Activated gamma-delta T cell (primary cell): ENCODE measurements at places on chromosomes 3 and 15.

DNA sequence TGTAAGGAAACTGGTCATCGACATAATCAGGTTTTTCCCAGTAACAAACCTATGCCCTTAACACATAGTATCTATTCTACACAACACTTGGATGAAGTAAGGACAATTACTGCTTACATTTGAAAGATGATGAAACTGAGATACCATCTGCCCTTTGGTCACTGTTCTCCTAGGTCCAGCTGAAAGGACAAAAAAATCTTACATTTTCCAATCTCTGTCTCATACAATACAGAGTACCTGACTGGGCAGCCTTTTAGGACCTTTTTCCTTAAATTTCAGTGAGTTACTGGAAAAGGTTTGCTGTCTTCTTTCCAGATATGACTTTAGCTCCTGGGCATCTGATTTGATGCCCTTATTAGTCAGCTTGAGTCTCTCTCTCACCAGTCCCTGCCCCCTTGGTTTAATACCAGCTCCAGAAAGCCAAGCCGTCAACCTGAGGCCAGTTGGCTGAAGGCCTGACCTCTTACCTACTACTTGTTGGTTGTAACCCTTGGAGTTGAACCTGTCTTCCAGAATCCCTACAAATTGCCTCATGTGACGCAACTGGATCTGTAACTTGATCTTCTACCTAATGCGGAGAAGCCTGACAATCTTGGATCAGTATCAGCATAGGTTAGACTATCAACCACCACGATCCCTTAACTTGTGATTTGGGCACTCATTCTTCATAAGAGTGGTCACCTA, 355.3 kb upstream of the ZNF385D start:
- DNase-seq = no peak

GRCh38 chr3:170428095-170428494, 9.4 kb downstream of the CLDN11 start:
- DNase-seq = no peak

GRCh38 chr3:129238945-129239705, 10.3 kb upstream of the COPG1 start:
- DNase-seq = no peak

DNA sequence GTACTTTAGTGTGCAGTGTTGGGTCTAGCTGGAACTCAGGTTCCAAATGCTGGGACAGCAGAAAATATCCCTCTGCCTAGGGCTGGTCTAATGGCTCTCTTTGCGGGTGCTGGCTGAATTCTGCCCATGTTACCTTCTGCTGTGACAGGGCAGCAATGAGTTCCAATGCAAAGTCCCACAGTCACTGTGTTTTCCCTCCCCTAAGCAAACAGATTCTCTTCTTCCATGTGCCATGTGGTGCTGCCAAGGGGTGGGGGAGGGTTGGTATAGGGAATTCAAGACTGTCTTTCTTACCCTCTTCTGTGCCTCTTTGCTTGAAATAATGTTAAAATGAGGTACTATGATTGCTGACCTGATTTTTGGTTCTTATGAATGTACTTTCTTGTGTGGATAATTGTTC, 229.6 kb downstream of the GBE1 start:
- no peak for DNase-seq

GRCh38 chr3:119611664-119612063, 14.0 kb downstream of the PLA1A start:
- no peak for DNase-seq

GRCh38 chr3:100068826-100069225, 45.5 kb downstream of the FILIP1L start:
- no peak for DNase-seq

DNA sequence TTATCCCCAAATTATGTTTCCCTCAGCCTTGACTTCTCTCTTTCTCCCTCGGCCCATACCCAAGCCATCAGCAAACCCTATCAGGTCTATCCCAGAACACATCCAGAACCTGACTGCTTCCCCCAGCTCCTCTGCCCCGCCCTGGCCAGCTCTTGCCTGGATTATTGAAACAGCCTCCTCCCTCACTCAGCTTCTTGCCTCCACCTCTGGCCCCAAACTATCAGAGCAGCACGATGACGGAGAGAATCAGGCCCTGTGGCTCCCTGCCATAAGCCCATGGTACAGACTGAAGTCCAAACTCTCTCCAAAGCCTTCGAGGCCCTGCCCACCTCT, 105.3 kb upstream of the LINGO1 start:
- no peak for DNase-seq
